ENCODE measurements at places on chromosomes 5 and 9.

DNA sequence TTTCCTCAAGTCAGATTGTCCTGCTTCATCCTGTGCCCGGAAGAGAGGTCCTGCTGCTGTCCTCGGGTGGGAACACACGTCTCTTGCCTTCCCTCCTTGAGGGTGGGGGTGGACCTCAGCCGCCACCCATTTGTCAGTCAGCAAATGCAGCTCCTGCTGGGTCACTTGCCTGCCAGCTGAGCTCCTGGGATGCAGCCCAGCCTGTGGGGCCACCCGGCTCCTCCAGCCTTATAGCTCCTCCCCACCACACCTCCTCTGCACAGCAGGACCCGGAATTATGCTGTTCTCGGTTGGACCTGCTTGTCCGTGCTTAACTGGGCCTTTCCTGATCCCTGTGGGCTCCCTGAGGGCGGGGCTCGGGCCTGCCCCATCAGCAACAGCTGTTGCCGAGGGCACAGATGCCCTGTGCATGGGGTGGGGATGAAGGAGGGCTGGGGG lies 52.7 kb downstream of the RXRA start:
- no peak for DNase-seq

DNA sequence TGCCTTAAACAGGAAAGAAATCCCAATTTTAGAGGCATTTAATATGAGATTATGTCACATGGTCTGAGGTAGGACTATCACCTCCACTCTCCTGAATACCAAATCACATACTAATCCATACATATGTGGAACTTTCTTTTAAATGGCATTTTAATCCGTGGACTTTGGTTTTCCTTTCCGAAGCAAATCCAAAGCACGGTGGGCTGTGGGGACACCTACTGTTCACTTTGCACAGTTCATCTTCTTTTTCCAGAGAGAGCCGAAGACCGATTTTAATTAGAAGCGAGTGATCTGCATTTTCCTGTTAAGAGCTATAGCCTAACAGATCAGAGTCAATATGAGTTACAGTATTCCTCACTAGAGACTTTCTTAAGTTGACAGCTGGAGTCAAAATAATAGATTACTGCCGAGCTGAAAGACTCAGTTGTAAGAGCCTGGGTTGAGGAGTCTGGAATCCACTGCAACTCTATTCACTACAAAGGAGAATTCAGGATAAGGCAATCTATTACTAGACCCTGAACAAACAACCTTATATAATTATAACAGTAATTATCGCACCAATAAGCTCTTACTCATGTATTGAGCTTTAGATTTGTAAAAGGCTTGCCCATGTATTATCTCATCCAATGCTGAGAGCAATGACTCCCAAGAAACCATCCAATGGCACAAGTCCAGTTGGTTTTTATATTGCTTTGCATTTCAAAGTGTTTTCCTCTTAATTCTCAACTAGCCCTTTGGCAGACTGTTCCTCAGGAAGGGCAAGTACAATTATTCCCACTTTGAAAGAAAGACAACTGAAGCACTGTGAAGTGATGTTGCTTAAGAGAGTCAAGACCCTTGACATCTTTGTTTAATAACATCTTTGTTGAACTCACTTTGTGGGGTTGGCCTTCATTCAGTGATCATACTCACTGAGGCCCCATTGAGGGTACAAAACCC lies 144.7 kb downstream of the TRPM6 start:
- no peak for DNase-seq

DNA sequence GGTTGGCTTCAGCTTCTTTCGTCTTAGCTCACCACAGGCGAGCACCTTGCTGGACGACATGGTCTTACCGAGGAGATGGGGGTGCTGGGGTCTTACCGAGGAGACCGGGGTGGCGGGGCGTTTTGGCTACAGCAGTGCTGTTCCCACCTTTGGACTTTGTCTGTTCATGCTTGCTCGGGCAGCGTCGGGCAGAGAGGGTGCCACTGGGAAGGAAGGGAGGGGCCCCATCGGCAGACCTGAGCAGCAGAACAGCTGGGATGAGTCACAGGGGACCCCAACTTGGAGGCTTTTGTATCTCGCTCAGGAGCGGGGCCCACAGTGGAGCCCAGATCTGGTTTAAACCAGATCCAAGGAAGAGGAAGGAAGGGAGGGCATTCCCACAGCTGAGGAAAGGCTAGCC lies 106.0 kb upstream of the CACNA1B start:
- no peak for DNase-seq

- no peak for DNase-seq
Observed at GRCh38 chr9:79977074-79977435, 405.3 kb downstream of the TLE4 start.

DNA sequence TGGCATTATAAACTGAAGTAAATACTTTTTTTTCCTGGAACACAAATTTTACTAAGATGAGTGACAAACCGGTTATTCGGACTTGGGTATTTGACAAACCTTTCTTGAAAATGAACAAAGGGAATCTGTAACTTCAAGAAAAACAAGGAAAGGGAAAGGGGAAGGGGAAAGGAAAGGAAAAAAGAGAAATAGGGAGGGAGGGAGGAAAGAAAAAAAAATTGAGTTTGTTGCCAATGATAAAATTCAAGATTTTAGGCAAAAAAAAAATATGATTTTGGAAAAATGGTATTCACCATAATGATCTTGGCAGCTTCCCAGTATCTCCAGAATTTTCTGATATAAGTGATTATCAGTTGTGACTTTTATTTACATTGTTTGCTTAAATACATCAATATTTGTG lies 1.6 kb upstream of the TTC33 start:
- no peak for DNase-seq

GRCh38 chr5:93577854-93578812 lies 2.9 kb downstream of the NR2F1-AS1 start:
- DNase-seq, result no peak

DNA sequence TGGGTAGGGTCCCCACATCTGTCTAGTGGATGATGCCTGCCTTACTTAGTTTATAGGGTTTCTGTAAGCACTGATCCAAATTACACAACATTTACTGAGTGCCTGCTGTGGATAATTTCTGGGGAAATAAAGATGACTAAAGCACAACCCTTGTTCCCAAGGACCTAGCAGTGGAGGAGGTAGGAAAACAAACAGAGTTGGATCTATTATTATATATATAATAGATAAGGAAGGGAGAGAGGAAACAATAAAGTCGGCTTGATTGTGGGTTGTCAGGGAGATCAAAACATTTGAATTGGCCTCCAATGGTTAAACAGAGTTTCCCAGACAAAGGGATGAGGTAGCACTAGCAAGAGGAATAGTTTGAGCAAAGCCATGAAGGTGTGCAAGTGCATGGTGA lies 14.0 kb downstream of the IL33 start:
- DNase-seq, result no peak

GRCh38 chr9:38051780-38052546 lies 17.1 kb downstream of the SHB start:
- DNase-seq, result no peak

- no peak for DNase-seq
Observed at GRCh38 chr5:173472164-173472563, 143.9 kb upstream of the STC2 start.

- DNase-seq, result no peak
Observed at GRCh38 chr5:76224898-76225297, 141.7 kb downstream of the SV2C start.

- no peak for DNase-seq
Observed at GRCh38 chr5:120446901-120447300, 17.2 kb upstream of the PRR16 start.

GRCh38 chr5:144522698-144523097 lies 352.0 kb downstream of the KCTD16 start:
- DNase-seq, result no peak

GRCh38 chr9:104895572-104895971 lies 32.4 kb downstream of the ABCA1 start:
- no peak for DNase-seq

- no peak for DNase-seq
Observed at GRCh38 chr9:22108581-22109370, 99.7 kb upstream of the CDKN2B start.

DNA sequence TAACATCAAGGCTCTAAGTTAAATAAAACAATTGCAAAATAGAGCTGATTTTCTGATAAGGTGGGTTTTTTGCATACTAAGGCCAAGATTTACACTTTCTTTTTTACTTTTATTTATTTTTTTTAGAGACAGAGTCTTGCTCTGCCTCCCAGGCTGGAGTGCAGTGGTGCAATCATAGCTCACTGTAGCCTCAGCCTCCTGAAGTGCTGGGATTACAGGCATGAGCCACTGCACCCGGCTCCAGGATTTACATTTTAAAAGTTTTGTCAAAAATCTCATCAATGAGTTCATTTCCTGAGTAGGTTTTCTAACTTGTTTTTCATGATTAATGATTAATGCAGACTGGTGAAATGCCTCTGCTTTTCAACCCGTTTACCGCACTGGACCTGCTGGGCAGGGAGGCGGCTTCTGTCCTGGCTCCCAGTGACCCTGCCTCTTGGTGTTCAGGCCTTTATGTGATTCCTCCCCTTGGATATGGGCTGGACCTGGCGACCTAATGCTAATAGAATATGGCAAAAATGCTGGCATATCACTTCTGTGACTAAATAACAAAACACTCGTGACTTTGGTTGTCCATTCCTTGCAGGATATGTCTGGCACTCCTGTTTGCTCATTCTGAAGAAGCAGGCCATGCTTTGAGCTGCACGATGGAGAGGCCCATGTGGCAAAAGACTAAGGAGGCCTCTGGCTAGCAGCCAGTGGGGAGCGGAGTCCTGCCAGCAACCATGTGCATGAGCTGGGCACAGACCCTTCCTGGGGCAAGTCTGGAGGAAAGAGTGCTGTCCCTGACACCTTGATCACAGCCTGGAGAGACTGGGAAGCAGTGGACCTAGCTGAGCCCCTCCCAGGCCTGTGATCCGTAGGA lies 72.2 kb upstream of the PTCH1 start:
- no peak for DNase-seq

- peak; percentile 78 for DNase-seq
Observed at GRCh38 chr5:43007911-43008362, 32.2 kb downstream of the ANXA2R start.

- no peak for DNase-seq
Observed at GRCh38 chr5:172687940-172688339, 46.9 kb downstream of the NEURL1B start.

DNA sequence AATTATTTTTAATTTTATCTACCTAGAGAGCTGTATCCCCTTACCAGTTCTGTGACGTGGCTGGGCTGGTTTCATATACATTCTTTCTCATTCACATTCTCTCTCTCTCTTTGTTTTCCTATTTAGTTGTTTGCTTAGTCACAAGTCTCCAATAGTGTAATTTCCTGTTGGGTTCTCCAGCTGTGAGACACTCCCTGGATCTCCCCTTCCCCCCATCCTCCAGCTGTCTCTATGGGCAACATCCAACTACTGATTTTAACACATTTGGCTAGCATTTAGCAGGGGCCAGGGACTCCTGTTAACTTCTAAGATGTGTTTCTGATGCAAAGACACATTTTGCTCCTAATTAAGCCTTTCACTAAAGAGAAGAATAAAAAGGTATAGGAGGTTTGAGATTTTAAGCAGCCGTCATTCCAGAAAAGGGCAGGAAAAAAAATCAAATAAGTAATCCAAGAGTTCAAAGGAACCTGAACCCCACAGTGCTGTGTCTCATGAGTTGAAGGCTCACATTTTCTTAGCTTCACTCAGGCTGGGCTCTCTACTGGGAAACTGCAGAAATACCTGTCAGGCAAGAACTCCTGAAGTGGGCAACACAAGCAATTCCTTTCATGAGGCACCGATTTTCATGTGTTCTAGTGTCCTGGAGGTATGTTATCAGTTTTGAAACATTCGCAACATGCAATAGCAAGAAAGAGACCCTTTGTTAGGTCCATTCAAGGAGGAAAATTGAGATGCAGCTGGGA lies 198.7 kb upstream of the C9orf72 start:
- DNase-seq, result no peak

DNA sequence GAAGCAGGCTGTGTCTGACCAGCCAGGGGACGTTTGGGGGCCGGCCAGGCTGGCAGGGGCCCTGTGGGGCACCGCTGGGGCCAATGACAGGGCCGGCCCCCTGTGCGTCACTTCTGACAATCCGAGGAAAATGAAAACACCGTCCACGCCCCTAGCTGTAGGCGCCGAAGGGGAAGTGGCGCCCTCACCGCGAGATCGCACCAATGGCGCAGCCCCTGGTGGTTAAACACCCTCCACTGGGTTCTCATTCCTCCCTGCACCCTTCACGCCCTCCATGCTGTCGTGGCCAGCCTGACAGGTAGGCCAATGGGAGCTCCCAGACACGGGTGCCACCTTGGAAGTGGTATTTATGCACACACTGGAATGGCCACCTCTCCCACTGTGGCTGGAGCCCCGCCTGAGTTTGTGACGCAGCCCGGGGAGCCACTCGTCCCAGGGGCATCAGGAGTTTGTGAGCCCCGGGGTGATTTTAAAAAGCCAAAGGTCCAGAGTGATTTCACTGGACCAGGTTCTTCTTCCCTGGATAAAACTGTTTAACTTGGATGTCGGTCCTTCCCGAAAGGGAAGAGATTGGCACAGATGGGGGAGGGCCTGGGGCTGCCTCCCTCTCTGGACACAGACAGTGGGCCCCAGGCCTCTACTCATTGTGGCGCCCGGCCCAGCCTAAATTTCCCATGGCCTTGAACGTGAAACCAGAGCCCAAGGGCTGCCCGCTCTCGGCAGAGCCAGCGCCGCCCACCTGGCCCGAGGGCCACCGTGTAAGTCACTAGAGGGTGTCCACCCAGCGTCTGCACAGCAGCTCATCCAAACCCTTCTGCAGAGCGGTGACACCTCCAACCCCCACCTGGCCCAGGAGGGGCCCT lies 49.7 kb downstream of the NKD2 start:
- no peak for DNase-seq

- no peak for DNase-seq
Observed at GRCh38 chr9:134326724-134327601, 708 bp downstream of the RXRA start.

GRCh38 chr9:136525207-136525606 lies 20.6 kb downstream of the NOTCH1 start:
- no peak for DNase-seq

DNA sequence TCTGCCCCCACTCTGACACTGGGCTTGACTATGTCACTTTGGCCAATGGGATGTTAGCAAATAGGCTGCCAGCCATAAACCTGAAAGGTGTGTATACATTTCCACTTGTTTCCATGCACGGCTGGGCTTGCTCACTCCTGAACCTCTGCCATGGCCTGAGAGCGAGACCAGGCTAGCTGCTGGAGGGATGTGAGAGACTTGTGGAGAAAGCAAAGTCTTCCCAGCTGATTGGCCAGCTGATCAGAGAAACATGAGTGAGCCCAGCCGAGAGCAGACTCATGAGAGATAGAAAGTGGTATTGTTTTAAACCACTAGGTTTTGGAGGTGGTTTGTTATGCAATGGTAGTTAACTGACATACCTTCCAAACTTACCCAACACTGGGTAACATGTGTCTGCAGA lies 13.9 kb downstream of the FAM193B start:
- DNase-seq, result no peak

DNA sequence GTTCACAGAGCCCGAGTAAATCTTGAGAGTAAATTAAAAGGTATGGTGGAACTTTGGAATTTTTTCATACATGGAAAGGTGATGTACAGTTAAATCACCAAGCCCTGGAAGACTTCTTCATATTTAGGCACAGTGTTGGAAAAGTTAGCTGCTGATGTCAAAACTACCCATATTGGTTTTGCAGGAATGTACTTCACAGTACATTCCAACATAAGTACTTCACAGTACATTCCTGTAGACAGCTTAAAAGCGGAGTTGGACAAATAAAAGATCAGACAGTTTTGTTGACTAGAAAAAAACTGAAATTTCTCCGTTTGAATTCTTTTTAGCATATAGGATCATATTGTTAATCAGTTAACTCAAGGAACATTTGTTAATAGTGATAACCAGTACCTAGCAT lies 1.8 kb downstream of the RANBP17 start:
- no peak for DNase-seq
